ENCODE measurements at places on chromosomes 3 and 15.
A peak's percentile ranks its signal among the peaks of the same experiment; 100 is the strongest.

DNA sequence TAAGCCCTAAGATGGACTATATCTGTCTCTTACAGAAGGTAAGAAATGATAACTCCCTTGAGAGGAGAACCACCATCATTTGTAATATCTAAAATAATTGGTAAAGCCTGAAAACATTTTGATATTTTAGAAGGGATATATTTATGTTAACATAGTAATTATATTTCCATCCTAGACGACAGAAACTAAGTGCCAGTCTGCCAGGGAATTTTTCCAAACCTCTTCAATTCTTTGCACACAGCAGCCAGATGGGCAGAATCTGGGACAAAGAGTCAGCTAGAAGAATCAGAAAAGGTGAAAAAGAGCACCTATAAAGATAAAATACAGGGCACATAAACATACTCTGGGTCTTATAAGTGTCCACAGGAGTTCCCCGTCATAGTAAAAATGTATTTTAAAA, 70.0 kb upstream of the CBLB start:
- DNase-seq, result no peak

- DNase-seq, result no peak
These were observed 117.0 kb downstream of the FOXP1 start for GRCh38 chr3:71466483-71466882.

- no peak for DNase-seq
These were observed 25.8 kb downstream of the SPSB4 start for GRCh38 chr3:141076797-141077571.

- DNase-seq, result no peak
These were observed 22.7 kb downstream of the HEG1 start for GRCh38 chr3:125033135-125033534.

GRCh38 chr15:56608140-56608778, 125.0 kb downstream of the ZNF280D start:
- DNase-seq, result no peak

DNA sequence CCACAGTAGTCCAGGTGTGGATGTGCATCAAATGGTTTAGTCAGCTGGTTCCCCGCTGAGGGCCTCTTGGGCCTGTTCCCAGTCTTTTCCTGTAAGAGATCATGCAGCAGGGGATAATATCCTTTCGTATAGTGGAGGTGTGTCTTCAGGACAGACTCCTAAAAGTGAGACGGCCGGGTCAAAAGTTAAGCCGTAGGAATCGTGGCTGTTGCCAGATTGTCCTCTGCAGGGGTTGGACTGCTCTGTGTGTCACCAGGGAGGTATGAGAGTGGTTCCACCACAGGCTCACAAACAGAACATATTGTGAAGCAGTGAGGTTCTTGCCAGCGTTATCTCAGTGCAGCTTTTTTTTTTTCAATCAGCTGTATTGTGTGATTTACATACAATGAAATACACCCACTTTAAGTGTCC, 95.0 kb downstream of the VGLL4 start:
- DNase-seq, result no peak

- peak; percentile 49 for DNase-seq
These were observed 277.1 kb downstream of the SUCLG2 start for GRCh38 chr3:67377299-67377698.

- no peak for DNase-seq
These were observed 60.0 kb downstream of the NR1I2 start for GRCh38 chr3:119841808-119842471.

DNA sequence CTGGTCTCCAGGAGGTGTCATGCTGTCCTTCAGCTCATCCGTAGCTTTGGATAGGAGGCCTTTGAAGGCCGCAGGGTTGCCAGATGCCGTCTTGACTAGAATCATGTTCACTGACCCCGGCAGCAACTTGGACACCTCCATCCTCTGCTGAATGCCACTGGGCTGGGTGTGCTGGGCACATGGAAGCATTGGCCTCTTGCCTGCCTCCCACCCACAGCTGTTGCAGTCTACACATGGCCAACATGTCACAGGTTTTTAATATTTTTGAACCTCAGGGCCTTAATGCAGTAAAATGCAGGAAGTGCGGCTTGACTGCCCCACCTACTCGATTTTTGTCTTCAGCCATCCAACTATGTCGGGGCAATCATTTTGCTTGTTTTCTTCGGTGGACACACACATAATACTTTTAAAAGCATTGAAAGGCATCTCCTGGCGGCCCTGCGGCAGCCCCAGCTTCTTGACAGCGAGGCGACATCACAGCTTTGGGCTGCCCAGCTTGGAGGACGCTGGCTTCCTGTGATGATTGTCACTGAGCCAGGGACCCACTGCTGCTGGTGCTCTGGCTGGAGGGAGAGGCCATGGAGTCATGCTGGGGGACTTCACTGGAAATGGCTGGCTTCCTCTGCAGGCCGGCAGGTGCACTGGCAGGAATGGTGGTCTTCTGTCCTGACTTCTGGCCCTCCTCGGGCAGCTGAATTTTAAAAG, 31.6 kb upstream of the ACAD9 start:
- DNase-seq, result no peak

- DNase-seq, result no peak
These were observed 15.3 kb downstream of the FLNB start for GRCh38 chr3:58023531-58023930.

GRCh38 chr3:163939926-163940325, 1138.4 kb downstream of the SI start:
- DNase-seq, result peak; percentile 28

- DNase-seq, result no peak
These were observed 229.1 kb upstream of the ADAMTS9 start for GRCh38 chr3:64916937-64917336.

DNA sequence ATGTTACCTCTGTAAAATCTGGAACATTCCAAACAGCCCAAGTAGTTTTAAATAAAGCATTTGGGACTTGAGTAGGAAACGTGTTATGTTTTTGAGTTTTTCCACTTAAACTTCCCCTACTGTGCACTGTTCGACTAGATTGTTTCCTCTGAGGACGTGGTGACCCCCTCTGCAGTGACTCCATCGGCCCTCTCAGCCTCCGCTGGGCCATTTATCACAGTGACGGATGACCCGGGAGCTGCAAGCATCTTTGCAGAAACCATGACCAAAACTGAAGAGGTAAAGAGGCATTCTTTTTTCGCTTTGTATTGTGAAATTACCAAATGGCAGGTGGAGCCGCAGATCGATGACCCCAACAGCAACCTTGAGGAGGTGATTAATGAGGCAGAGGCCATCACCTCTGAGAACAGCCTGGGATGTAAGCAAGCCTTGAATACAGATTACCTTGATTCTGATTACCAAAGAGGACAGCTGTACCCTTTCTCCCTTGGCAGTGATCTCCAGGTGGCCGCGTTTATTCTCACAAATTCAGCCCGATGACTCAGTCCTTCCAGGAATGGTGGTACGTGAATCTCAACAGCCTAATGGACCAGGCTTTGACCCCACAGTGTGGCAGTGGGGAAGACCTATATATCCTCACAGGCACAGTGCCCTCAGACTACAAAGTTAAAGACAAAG, 79.1 kb upstream of the FAN1 start:
- DNase-seq, result no peak

- no peak for DNase-seq
These were observed 81.5 kb downstream of the SMAD3 start for GRCh38 chr15:67146875-67147381.

DNA sequence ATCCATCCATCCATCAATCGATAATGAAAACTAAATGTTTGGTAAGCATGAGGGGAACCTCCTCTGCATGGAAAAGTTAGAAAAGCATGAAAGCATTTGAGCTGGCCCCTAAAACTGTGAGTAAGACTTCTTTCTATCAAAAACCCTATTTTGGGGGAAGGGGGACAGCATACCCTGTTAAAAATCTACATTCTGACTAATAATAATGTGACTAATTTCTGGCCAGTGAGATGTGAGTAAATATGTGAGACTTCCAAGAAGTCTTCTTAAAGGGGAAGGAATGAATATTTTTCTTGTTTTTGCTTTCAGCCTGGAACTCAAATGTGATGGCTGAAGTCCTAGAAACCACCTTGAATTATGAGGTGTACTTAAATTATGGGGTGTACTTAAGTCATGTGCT, 54.9 kb downstream of the C3orf85 start:
- no peak for DNase-seq

GRCh38 chr15:25771338-25771706, 91.8 kb downstream of the ATP10A start:
- no peak for DNase-seq

- DNase-seq, result peak; percentile 86
These were observed 93.9 kb upstream of the CCDC80 start for GRCh38 chr3:112734736-112735350.

DNA sequence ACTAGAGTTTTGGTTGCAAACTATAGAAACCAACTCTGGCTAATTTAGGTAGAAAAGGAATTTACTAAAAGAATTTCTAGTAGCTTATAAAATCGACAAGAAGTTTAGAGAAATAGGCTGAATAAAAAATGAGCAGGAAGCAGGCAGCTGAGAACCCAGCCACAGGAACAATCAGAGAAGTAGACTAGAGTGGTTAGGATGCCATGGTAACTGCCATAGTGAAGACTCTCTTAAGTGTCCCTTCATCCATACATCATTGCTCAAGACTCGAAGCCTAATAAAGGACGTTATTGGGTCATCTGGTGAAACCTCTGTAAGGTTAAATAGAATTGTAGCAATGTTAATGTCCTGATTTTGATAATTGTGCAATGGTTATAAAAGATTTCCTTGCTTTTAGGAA, 13.8 kb downstream of the AVEN start:
- no peak for DNase-seq

- no peak for DNase-seq
These were observed 19.9 kb downstream of the KPNA4 start for GRCh38 chr3:160545504-160545871.

- DNase-seq, result no peak
These were observed 208.8 kb upstream of the IL12A start for GRCh38 chr3:159779883-159780282.

DNA sequence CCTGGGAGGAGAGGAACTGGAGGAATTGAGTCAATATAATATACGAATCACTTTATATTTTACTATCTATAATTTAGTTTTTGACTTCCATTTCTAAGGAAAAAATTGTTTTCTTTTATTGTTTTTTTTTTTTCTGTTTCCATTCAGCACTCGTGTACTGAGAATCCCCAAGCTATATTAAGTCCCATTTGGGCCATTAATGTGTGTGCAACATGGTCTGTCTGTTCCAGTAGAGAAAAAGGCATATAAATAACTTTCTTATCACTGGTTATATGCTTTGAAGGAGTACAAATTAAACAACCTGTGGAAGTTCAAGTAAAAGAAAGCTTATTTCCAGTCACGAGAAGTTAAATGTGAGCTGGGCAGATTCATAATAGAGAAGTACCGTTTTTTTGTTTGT, 498.9 kb upstream of the TPRG1 start:
- no peak for DNase-seq

GRCh38 chr3:53324105-53324504, 23.2 kb downstream of the DCP1A start:
- no peak for DNase-seq

- DNase-seq, result no peak
These were observed 650.7 kb upstream of the ALCAM start for GRCh38 chr3:104715972-104716371.

GRCh38 chr3:127738192-127738840, 65.6 kb downstream of the ABTB1 start:
- no peak for DNase-seq

DNA sequence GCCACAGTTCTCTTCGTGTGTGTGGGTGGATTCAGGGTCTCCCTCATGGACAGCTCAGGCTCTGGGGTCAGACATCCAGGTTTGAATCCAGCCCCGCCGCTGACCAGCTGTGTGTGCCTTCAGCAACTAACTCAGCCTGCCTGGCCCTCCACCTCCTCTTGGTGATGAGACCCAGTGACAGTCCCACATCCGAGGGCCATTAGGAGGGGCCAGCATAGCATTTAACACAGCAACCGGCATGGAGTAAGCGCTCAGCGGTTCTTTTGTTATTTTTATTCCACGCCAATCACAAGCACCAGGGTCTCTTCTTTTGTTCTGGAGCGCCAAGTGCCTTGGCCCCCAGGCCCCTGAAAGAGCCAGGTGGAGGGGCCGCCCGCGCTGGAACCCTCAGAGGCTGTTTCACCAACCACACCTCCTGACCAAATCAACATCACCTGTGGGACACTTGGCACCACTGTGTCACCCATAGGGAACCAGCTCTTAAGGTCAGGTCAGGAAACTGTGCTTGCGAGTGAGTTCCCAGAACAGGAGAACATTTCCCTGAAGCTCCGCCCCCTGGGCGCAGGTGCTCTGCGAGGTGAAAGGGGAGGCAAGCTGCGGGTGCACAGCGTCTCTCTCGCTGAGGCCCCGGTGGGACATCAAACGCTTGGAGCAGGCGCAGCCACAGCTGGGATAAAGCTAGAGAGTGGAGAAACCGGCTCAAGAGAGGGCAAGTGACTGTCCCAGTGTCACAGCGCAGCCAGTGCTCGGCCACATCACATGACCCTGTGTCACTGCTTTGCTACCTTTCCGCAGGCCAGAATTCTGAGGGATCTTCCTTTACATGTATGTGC, 311.3 kb downstream of the UACA start:
- no peak for DNase-seq

DNA sequence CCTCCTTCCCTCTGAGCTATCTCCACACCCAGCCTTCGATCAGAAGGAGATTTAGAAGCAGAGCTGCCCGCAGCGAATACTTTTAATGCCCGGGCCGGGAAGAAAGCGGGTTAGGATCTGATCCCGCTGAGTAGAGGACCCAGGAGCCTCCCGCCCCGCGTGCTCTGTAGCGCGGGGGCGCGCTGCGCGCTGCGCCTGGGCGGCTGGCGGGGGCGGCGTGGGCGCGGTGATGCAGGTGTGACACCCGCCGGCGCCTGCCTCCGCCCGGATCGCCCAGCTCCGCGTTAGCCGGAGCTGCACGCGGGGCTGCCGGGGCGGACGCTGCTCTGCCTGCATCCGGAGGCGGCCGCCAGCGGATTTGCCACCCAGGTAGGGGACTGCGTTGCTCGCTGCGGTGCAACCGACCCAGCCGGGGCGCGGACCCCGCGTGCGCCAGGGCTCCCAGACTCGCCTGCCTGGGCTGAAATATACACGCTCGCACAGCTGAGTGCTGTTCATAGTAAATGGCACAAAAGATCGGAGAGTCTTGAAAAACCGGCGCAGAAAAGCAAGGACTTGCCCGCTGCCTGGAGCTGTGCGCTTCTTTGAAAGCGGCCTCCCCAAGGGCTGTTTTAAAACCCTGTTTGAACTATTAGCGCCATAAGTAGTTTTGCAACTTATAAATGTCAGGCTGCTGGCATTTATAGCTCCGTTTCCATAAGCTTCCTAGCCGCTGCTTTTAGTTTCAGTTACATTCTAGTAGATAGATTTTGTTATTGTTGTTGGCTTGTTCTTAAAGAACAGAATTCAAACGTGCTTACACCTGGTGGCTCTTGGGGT, at the start of gene SV2B:
Gene SV2B (plus strand): TSS at position 263 of the 819 bp plus-strand sequence. CDS start 126,007 bp downstream, outside the sequence.
- DNase-seq, result no peak

GRCh38 chr3:44421280-44421679, 56.2 kb downstream of the ZNF445 start:
- no peak for DNase-seq

- DNase-seq, result no peak
These were observed 71.9 kb upstream of the PRR23E start for GRCh38 chr3:127120851-127121647.

- no peak for DNase-seq
These were observed 37.3 kb downstream of the KIF9 start for GRCh38 chr3:47245271-47245670.

GRCh38 chr3:188000361-188000861, 153.5 kb upstream of the LPP start:
- no peak for DNase-seq

All from SK-MEL-5 (cell line).